ENCODE measurements at places on chromosomes 11 and 22. TPM values are rescaled to one million over a fixed set of nuclear protein-coding genes. Genes with fewer than 3 reads are reported as not detected.

SLC6A5 gene
- 0.21 TPM for polyA plus RNA-seq

SPTBN2 gene
- polyA plus RNA-seq = 52.9 TPM

TRIM29 gene
- 2.1 TPM for polyA plus RNA-seq

SLN gene
- polyA plus RNA-seq = 0.24 TPM

DNA sequence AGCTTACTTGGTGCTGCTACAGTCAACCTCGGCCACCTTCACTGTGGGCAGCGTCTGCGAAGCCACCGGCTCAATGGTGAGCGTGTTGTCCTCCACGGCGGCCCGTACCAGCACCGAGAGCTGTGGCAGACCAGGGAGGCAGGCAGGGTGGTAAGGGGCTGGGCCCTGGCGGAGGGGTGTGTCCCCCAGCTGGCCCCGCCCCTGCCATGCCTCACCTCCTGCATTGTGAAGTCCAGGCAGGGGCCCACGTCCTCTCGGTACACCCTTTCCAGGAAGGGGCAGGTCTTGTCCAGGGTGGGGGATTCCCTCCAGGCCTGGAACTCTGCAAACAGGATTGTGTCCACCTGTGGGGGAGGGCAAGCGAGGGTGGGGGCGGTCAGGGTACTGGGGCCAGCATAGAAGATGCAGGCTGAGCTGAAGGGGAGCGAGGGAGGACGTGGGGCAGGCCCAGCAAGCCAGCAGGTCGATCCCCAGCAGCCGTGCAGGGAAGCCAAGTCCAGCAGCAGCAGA lies 12.8 kb downstream of the RAB3IL1 start:
- DNase-seq = no peak

DNA sequence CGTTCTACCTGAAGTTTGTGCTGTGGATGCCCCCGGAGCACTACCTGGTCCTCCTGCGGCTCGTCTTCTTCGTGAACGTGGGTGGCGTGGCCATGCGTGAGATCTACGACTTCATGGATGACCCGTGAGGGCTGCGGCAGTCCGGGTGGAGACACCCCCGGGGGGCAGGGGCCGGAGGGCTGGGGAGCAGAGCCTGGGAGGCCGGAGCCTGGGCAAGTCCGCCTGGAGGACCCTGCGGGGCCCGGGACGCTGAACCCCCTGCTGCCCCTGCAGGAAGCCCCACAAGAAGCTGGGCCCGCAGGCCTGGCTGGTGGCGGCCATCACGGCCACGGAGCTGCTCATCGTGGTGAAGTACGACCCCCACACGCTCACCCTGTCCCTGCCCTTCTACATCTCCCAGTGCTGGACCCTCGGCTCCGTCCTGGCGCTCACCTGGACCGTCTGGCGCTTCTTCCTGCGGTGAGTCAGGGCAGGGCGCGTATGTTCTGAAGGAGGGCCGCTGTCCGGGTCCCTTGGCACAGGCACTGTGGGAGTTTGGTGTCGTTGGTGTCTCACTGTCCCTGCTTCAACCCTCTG lies 17.3 kb downstream of the RNH1 start:
- no peak for DNase-seq

- no peak for DNase-seq
Observed at GRCh38 chr22:37922191-37922590, 16.1 kb downstream of the MICALL1 start.

- peak; percentile 24 for DNase-seq
Observed at GRCh38 chr11:79441461-79441875, 638 bp upstream of the TENM4 start.
